ENCODE measurements at places on chromosomes 1 and 21.

- peaks cover 6% of the 10 kb centered on the region for H3K27me3 ChIP-seq
- no peak overlapping the region for H3K4me3 ChIP-seq
- no peaks in the 10 kb centered on the region for H3K36me3 ChIP-seq
- H3K27ac ChIP-seq = no peak overlapping the region
- no peak for DNase-seq
Measured at GRCh38 chr1:230572121-230573105, 69.9 kb upstream of the COG2 start.

DNA sequence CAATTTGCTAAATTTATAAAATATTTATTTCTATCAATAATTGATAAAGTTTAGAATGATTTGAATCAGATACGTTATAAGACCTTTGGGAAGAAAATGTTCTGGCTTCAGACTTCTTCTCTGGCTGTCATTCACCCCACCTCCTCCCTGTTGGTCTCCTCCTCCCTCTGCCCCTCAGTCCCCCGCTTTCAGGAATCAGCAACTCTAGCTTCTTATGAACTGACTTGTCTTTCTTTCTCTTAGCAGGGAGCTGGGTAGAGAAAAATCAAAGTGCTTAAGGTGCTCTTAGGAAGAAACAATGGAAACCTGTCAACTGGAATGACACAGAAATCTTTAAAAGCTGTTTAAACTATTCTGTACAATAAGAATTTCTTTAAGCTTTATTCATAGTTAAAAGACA is 71.3 kb upstream of the ETV3 start:
- no peaks in the 10 kb centered on the region for H3K4me1 ChIP-seq
- no peaks in the 10 kb centered on the region for H3K36me3 ChIP-seq
- H3K27me3 ChIP-seq = peaks cover 7% of the 10 kb centered on the region
- no peak for DNase-seq

- H3K4me1 ChIP-seq = no peaks in the 10 kb centered on the region
- no peaks in the 10 kb centered on the region for H3K27me3 ChIP-seq
- no peak overlapping the region for H3K27ac ChIP-seq
Measured at GRCh38 chr1:7646981-7647901, 123.9 kb upstream of the VAMP3 start.

GRCh38 chr21:44854664-44855446 is 18.6 kb downstream of the PTTG1IP start:
- H3K27ac ChIP-seq = no peak overlapping the region
- peaks cover 32% of the 10 kb centered on the region for H3K4me1 ChIP-seq
- no peak overlapping the region for H3K4me3 ChIP-seq
- no peaks in the 10 kb centered on the region for H3K27me3 ChIP-seq
- peaks cover 75% of the 10 kb centered on the region for H3K36me3 ChIP-seq
- DNase-seq = no peak

- H3K36me3 ChIP-seq = no peaks in the 10 kb centered on the region
- H3K27ac ChIP-seq = no peak overlapping the region
- H3K4me1 ChIP-seq = no peaks in the 10 kb centered on the region
- H3K4me3 ChIP-seq = no peak overlapping the region
- no peaks in the 10 kb centered on the region for H3K27me3 ChIP-seq
Measured at GRCh38 chr1:189046127-189046526, 1431.5 kb downstream of the BRINP3 start.

- no peak overlapping the region for H3K27ac ChIP-seq
- H3K4me1 ChIP-seq = peaks cover 8% of the 10 kb centered on the region
- DNase-seq = no peak
Measured at GRCh38 chr1:154847891-154848290, 22.2 kb downstream of the KCNN3 start.

DNA sequence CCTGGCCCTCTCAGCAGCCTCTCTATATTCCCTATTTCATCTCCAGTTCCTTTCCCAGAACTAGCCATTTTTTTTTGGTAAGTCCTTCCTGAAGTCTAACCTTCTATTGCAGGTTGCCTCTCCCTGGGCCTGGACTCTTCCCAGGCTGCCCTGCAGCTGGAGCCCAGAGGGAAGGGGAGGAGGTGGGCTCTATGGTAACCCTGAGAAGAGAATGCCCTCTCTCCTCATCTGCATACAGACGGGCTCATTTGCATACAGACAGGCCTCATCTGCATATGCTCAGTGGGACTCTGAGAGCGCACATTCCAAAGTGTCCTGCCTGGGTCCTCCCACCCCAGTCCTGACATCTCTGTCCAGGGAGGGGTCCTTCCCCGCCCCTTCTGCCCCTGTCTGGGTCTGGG is 32.7 kb downstream of the RHBG start:
- H3K36me3 ChIP-seq = no peaks in the 10 kb centered on the region
- no peak overlapping the region for H3K27ac ChIP-seq
- DNase-seq = no peak
- no peaks in the 10 kb centered on the region for H3K4me1 ChIP-seq
- no peak overlapping the region for H3K4me3 ChIP-seq
- peaks cover 22% of the 10 kb centered on the region for H3K27me3 ChIP-seq

DNA sequence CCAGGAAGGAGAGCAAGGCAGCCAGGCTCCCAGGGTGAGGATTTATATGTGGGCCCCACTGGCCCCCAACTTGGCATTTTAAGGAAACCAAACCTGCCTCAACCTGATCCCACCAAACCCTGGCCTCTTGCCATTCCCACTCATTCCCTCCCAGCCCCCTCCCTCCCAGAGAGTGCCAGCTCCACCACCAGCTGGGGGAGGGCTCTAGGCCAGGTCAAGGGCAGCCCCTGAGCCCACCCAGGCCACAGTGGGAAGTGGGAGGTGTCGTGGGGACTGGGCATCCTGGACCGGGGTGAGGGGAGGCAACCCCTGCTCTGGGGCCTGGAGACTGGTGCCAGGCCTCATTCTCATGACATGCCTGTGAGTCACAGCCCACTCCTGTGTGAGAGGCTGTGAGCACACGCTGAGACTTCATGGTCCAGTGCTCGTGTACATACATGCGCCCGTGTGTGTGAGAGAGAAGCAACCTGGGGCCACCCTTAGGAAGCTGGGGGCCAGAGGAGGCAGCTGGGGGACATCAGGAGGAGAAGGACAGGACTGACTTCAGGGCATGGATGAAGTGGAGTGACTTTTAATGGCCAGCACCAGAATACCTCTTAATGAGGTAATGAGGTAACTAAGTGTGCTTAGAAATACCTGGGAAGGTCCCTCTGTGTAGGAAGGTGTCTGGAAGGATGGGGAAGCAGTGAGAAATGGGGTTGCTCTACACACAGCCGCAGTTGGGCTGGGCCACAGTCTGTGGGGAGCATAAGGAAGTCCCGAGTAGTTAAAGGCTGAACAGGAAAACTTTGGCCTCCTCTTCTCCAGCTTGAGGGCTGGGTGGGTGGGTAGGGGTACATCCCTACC is at the start of gene S100A2:
Gene S100A2, minus strand, starts transcription at position 316 of the 846 bp plus-strand sequence. CDS start 1,967 bp downstream, outside the sequence.
- H3K36me3 ChIP-seq = no peaks in the 10 kb centered on the region
- H3K27me3 ChIP-seq = no peaks in the 10 kb centered on the region
- H3K4me3 ChIP-seq = peak within 1 kb of the TSS; percentile 81

DNA sequence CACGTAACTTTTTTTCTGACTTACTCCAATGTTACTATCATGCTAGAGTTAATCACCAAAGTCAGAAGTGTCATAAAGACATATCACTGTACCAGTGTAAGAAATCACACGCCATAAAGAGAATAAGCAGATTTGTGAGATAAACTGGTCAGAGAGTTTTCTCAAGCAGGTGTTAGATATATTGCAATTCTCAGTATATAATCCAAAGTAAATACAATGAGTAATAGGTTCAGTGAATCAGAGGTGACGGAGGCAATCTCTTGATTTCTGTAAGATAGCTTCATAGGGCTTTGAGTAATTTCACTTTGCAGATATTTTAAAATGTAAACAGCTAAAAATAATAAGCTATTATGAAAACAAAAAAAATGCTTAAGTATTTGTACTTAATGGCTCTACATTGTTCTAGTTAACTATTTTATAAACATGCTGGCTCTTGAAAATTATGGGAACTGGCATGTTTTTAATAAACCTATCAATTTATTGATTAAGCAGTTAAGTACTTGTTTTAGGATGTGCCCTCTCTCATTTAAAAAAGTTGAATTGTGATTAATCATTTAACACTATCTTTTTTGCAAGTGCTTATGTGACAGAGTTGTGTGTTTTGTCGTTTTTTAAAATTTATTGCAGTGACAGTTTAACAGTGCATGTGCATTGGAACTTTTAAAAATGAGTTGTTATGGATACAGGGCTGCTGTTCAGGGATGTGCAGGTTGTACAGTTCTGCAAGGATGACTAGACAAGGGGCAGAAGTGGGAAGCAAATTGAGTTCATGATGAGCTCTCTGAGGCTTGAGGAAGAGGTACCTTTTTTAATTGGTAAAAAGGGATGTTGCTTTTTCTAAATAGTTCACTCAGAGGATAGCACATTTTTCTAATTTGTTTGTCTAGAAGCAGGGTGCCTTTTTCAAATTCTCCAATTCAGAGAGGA is 119.1 kb downstream of the USP25 start:
- H3K4me1 ChIP-seq = peaks cover 3% of the 10 kb centered on the region
- no peaks in the 10 kb centered on the region for H3K27me3 ChIP-seq
- H3K27ac ChIP-seq = no peak overlapping the region
- no peak overlapping the region for H3K4me3 ChIP-seq
- no peak for DNase-seq
- peaks cover 13% of the 10 kb centered on the region for H3K36me3 ChIP-seq

- H3K27me3 ChIP-seq = no peaks in the 10 kb centered on the region
- H3K4me3 ChIP-seq = no peak overlapping the region
- no peak overlapping the region for H3K27ac ChIP-seq
- H3K36me3 ChIP-seq = no peaks in the 10 kb centered on the region
- no peaks in the 10 kb centered on the region for H3K4me1 ChIP-seq
Measured at GRCh38 chr21:19461481-19462205, 1058.1 kb upstream of the TMPRSS15 start.

GRCh38 chr1:118896416-118896815 is 91.7 kb downstream of the TBX15 start:
- no peak overlapping the region for H3K27ac ChIP-seq
- no peaks in the 10 kb centered on the region for H3K27me3 ChIP-seq
- no peak for DNase-seq
- H3K4me1 ChIP-seq = no peaks in the 10 kb centered on the region
- H3K4me3 ChIP-seq = no peak overlapping the region

DNA sequence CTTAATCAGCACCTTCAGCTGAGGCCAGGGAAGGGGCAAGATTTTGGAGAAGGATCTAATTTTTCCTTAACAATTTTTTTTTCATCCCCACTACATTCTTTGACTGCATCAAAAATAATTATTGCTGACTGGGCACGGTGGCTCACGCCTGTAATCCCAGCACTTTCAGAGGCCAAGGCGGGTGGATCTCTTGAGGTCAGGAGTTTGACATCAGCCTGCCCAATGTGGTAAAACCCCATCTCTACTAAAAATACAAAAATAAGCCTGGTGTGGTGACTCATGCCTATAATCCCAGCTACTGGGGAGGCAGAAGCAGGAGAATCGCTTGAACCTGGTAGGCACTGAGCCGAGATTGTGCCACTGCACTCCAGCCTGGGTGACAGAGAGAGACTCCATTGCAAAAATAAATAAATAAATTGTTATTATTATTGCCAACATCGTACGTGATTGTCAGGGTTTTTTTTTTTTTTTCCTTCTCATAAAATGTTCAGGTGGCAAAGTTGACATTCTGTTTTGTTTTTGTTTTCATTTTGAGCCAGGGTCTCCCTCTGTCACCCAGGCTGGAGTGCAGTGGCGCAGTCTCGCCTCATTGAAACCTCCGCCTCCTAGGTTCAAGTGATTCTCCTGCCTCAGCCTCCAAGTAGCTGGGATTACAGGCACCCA is 37.3 kb upstream of the MORC3 start:
- no peaks in the 10 kb centered on the region for H3K4me1 ChIP-seq
- H3K27me3 ChIP-seq = no peaks in the 10 kb centered on the region
- H3K4me3 ChIP-seq = no peak overlapping the region
- H3K36me3 ChIP-seq = peaks cover 17% of the 10 kb centered on the region
- no peak for DNase-seq
- H3K27ac ChIP-seq = no peak overlapping the region

GRCh38 chr1:243793298-243793697 is 56.7 kb downstream of the AKT3 start:
- H3K27me3 ChIP-seq = no peaks in the 10 kb centered on the region
- H3K27ac ChIP-seq = no peak overlapping the region
- no peak overlapping the region for H3K4me3 ChIP-seq
- peaks cover 19% of the 10 kb centered on the region for H3K4me1 ChIP-seq

- no peaks in the 10 kb centered on the region for H3K36me3 ChIP-seq
- H3K27ac ChIP-seq = no peak overlapping the region
- H3K4me3 ChIP-seq = no peak overlapping the region
- H3K27me3 ChIP-seq = peaks cover 6% of the 10 kb centered on the region
- H3K4me1 ChIP-seq = no peaks in the 10 kb centered on the region
- DNase-seq = no peak
Measured at GRCh38 chr1:38265293-38266196, 219.0 kb upstream of the POU3F1 start.

DNA sequence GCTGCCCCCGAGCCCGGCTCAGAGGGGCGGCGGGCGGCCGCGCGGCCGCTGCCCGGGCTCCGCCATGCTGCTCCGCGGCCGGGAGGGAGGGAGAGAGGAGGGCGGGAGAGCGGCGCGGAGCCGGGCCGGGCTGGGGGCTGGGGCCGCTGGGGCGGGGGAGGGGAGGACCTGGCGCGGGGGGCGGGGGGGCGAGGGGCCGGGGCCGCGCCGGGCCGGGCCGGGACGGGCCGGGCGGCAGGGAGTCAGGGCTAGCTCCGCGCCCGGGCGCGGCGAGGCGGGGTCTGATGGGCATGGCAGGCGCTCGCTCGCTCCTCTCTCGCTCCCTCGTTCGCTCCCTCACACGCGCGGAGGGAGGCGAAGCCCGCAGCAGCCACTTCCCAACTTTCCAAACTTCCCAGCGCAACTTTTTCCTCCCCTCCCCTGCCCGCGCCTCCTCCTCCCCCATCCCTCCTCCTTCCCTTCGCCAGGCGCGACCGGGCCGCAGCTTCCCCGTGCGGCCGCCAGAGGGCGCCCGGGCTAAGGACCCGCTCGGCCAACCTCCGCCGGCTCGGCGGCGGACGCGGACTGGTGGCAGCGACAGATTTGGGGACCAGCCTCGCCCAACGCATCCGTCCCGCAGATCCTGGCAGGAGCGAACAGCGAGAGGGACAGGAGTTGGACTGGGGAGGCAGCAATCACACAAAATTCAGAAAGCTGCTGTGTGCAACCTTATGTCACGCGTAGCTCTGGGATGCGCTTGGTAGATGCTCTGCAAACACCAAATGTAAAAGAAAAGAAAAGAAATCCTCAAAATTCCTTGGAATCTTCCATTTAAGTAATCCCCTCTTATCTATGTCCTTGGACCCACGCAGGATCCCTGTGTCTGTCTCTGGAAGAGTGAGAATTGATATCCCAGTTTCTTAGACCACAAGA is at the start of gene TRABD2B:
Gene TRABD2B, minus strand, starts transcription at position 97 of the 912 bp plus-strand sequence.
- H3K36me3 ChIP-seq = no peaks in the 10 kb centered on the region
- peak within 1 kb of the TSS; percentile 73 for H3K4me3 ChIP-seq
- no peak within 1 kb of the TSS for H3K27ac ChIP-seq
- H3K27me3 ChIP-seq = peaks cover 36% of the 10 kb centered on the region
- DNase-seq = peak; percentile 43

- peak overlapping the region; percentile 4 for H3K27ac ChIP-seq
- no peak for DNase-seq
- H3K4me1 ChIP-seq = peaks cover 21% of the 10 kb centered on the region
- H3K4me3 ChIP-seq = peak overlapping the region; percentile 42
- H3K36me3 ChIP-seq = peaks cover 5% of the 10 kb centered on the region
Measured at GRCh38 chr1:42529724-42530181, 66.7 kb downstream of the CCDC30 start.

- no peak for DNase-seq
- peaks cover 20% of the 10 kb centered on the region for H3K4me1 ChIP-seq
- no peaks in the 10 kb centered on the region for H3K27me3 ChIP-seq
- no peak overlapping the region for H3K4me3 ChIP-seq
Measured at GRCh38 chr21:43793243-43793642, 3.9 kb downstream of the RRP1 start.

GRCh38 chr1:107963008-107963407 is 2.0 kb downstream of the VAV3 start:
- no peak for DNase-seq
- H3K27ac ChIP-seq = no peak overlapping the region
- peaks cover 25% of the 10 kb centered on the region for H3K4me1 ChIP-seq
- H3K36me3 ChIP-seq = no peaks in the 10 kb centered on the region
